ENCODE measurements at places on chromosomes 1 and 21.
A peak's percentile ranks its signal among the peaks of the same experiment; 100 is the strongest.

- no peak for DNase-seq
Measured at GRCh38 chr1:58307431-58307830, 239.1 kb downstream of the OMA1 start.

DNA sequence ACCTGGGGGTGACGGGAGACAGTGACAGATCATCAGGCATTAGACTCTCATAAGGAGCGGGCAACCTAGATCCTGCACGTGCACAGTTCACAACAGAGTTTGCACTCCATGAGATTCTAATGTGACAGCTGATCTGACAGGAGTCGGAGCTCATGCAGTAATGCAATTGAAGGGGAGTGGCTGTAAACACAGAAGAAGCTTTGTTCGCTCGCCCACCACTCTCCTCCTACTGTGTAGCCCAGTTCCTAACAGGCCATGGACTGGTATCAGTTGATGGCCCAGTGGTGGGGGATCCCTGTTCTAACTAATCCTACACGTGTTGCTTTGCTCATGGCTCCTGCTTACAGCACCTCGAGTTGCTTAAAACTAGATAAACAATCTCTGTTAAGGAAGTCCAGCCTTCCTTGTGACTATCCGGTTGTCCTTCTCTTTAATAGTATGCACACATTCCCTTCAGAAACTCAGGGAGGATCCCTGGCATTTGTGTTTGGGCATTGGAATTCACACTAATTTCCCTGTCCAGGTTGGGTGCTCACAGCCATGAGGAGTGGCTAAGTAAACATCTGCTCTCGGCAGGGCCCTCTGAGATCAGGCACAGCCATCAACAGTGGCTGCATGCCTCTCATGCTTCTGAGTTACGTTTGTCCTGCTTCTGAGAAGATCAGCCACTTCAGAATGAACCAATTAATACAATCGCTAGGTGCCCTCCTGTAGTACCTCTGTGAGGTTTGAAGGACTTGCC, 21.1 kb upstream of the F3 start:
- no peak for DNase-seq

DNA sequence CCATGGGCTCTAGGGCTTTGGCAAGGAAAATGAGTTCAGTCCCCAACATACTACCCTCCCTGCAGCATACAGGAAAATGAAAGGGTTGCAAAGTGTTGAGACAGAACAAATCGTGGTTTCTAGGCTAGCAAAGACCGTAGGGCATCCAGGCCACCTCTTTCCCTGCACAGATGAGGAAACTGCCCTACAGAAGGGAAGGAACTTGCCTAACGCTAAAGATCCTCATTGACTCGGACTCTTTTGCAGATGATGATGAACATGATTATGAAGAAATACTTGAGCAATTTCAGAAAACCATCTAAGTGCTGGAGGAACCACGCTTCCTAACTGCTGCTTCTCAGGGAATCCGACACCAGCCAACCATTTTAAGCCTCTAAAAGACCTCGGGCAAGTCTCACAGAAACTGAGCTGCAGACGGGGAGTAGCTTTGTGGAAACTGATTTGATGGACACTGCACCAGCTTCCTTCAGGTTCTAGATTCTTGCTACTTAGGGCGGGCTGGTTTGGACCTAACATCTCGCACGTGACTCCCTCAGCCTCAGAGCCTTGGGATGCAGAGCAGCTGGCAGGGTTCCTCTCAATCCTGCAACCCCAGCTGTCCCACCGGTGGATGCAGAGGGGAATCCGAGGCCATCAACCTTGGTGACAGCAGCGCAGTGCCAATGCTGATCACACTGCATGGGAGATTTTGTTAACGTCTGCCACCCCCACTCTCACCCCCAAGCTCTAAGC, 13.4 kb downstream of the THEMIS2 start:
- DNase-seq, result peak; percentile 74

GRCh38 chr1:172699111-172699510, 40.2 kb downstream of the FASLG start:
- DNase-seq, result no peak

- DNase-seq, result no peak
Measured at GRCh38 chr1:110218739-110219138, 8.6 kb downstream of the KCNC4 start.

- no peak for DNase-seq
Measured at GRCh38 chr1:196387766-196388165, 220.5 kb downstream of the KCNT2 start.

- no peak for DNase-seq
Measured at GRCh38 chr1:112446411-112446810, 50.4 kb downstream of the CTTNBP2NL start.

- DNase-seq, result no peak
Measured at GRCh38 chr1:110896090-110896489, 23.1 kb downstream of the CD53 start.

- no peak for DNase-seq
Measured at GRCh38 chr1:69228501-69228900, 339.2 kb upstream of the LRRC7 start.

- DNase-seq, result peak; percentile 59
Measured at GRCh38 chr21:45629046-45629981, 14.2 kb upstream of the PCBP3 start.

GRCh38 chr1:153791648-153792253, 16.5 kb downstream of the SLC27A3 start:
- no peak for DNase-seq

GRCh38 chr1:235253219-235253962, 74.6 kb downstream of the ARID4B start:
- no peak for DNase-seq

DNA sequence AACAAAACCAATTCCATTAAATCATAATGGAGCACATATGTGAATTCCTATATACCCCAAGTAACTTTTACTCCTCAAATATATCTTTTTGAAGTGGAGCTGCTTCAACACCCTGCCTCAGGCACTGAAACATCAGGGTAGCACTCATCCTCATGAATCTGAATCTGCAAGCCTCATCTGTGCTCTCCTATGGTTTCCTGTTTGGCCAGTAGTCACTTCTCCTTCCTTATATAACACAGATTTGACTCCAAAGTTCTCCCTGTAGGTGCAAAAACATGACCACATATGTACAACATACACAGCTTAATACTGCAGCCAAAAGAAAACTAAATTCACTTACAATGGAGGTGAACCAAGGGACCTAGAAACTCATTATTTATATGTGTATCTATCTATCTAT, 7.2 kb downstream of the TRIT1 start:
- DNase-seq, result no peak

DNA sequence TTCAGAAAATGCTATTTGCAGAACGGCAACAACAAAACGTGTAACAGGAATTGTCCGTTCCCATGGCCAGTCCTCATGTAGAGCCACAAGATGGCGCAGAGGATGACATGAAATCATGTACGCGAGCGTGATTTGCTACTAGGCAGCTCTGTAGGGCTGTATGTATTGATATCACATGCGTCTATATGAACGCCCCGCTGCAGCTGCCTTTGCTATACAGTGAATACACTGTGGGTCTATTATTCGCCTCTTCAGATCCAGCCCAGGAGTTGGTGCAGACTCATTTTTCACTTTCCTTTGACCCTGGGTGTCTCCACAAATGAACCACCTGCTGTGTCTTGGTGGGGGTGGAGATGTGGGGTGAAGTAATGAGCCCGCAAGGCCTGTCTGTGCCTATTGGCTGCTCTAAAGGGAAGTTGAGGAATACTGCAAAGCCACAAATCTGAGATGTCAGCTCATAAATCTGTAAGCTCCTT, 361.5 kb downstream of the KIF26B start:
- DNase-seq, result no peak

DNA sequence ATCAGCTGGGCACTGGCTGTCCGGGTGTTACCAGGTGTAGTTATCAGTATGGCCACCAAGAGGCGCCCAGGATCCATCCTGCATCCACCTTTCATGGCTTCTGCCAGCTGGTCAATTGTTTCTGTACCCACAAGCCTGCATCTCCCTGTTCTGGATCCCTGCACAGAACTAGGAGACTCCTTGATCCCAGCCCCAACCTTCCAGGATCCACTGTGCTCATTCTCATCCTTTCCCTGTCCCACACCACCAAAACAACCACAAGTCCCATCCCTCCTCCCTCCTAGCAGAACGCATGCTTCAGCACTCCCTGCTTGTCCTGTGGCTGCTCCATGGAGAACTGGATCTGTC, 27.2 kb upstream of the FOXE3 start:
- no peak for DNase-seq

GRCh38 chr21:23578027-23578426, 2029.3 kb downstream of the MRPL39 start:
- DNase-seq, result no peak

GRCh38 chr1:93007941-93008577, 46.8 kb upstream of the DIPK1A start:
- no peak for DNase-seq

- DNase-seq, result no peak
Measured at GRCh38 chr1:165988817-165989216, 161.4 kb downstream of the UCK2 start.

DNA sequence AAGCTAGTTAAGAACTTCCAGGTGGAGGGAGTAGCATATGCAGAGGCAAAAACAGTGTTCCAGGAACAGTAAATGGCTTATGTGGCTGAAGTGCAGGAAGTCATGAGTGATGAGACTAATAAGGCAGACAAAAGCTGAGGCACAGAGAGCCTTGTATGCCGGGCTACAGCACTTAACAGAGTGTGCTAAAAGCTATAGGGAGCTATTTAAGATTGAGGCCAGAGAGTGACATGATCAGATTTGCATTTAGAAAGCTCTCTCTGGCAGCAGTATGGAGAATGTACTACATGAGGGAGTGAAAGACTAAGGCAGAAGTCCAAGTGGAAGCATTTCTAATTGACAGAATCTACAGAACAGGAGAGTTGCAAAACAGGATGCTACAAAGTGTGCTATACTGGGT, 38.6 kb downstream of the WASF2 start:
- no peak for DNase-seq

DNA sequence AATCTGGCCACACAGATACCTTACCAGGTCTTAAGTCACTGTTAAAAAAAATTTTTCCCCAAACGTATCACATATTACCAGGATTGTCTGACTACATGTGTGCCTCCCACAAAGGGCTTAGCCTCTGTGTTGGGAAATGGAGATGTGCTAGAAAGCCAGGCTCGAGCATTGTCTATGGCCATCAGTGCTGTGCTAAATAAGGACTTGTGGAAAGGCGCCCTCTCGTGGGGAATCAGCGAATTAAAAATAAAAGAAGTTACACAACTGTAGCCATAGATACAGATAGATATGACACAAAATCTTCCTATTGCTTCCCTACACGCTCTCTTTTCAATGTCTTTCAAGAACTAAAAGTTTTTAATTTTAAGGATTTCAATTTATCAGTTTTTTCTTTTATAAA, 47.5 kb upstream of the CRNN start:
- no peak for DNase-seq

- DNase-seq, result no peak
Measured at GRCh38 chr1:111990026-111990877, 784 bp upstream of the KCND3 start.

DNA sequence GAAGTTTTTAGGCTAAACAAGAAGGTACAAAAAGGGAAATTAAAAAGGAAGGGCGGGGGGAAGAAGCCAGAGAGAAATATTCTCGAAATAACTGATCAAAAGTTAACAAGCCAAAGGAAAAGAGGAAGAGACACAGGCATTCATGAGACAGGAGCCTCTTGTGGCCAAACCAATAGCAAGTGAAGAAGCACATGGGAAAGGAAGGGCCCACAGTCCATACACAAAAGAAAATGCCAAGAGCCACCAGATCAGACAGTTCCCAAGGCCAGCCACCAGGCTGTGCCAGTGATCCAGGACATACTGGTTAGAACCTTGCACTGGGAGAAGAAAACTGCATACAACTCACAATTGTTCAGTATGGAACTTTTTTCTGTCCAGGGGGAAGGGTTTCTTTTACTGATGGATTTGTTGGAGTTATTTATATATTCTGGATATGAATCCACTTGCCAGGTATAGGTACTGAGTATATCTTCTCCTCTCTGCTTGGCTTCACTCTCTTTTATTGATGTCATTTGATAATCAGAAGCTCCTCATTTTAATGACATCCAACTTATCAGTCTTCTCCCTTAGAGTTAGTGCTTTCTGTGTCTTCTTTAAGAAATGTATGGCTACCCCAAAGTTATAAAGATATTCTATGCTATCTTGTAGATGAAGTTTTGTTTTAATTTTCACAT, 76.8 kb downstream of the CD46 start:
- peak; percentile 72 for DNase-seq

- DNase-seq, result no peak
Measured at GRCh38 chr1:96771847-96772246, 50.3 kb downstream of the PTBP2 start.

- no peak for DNase-seq
Measured at GRCh38 chr1:3530926-3531818, 76.7 kb downstream of the ARHGEF16 start.

DNA sequence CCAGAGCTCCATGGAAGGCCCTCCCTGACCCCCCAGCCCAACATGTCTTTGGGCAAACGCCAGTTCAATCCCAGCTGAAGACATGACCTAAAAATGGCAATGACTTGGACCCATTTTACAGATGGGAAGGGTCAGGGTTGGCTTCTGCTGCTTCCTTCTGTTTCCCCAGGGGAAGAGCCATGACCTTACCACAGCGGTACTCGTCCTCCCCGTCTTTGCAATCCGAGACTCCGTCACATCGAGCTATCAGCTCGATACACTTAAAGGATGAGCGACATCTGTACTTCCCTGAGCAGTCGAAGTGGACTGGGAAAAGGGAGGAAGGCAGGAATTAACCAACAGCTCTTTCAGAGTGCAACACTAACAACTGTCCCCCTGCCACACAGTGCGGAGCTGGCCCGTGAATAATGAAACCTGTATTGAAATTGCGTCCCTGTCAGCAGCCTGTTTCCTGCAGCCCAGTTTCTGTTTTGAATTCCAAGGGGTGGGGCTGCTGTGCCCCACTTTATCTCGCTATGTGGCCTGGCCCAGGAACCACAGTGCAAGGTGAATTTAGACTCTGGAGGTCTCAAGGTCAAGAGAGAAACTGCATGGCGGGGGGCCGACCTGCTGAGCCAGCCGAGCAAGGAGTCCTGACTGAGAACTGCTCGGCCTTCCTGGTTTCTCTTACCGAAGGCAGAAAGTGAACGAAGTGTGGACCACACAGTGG, 7.0 kb downstream of the TMPRSS3 start:
- DNase-seq, result no peak

GRCh38 chr21:21436012-21436534, 437.9 kb downstream of the NCAM2 start:
- DNase-seq, result no peak

- DNase-seq, result no peak
Measured at GRCh38 chr1:27011058-27011764, 1.4 kb downstream of the TENT5B start.

Data from mesenteric fat pad (tissue), 1 donor.